ENCODE measurements at places on chromosomes 1 and 21.

DNA sequence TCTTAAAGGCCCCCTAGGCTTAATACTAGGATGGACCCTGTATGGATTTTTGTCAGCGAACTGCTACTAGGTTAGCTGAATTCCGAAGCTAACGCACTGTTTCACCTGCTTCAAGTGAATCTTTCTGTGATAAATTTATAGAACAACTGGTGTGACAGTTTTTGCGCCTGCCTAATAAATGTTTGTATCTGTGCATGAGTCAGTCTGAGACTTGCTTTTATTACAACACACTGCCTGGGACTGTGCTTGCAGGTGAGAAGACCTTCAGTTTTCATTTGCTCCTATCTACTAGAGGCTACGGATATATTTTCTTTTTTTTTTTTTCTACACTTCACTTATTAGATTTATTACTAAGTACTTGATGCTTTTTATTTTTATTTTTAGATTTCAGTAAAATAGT, 420.9 kb downstream of the SMYD3 start:
- DNase-seq: no peak

- no peak for DNase-seq
These were observed 5.3 kb upstream of the GSTM4 start for GRCh38 chr1:109650609-109651008.

- DNase-seq: no peak
These were observed 34.9 kb downstream of the SEC16B start for GRCh38 chr1:177934927-177935326.

- DNase-seq: no peak
These were observed 6.6 kb upstream of the PRCC start for GRCh38 chr1:156760796-156761104.

- no peak for DNase-seq
These were observed 8.5 kb downstream of the WNT2B start for GRCh38 chr1:112517231-112517630.

DNA sequence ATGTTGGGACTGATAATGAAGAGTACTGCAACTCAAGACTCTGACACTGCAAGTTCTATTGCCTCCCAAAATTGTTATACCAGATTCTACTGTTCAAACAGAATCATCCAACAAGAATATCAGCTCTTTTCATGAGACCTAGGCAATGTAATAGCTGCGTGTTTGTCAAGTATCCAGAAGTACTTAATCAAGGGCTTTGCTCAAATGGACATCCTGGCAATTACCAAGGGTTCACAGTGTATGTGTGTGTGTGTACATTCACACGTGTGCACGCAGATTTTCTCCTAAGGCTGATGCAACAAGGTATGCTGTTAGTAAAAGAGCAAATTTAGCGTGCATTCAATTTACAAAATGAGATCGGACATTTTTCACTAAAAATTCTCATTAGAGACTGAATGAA, 174.6 kb downstream of the GABPA start:
- no peak for DNase-seq

DNA sequence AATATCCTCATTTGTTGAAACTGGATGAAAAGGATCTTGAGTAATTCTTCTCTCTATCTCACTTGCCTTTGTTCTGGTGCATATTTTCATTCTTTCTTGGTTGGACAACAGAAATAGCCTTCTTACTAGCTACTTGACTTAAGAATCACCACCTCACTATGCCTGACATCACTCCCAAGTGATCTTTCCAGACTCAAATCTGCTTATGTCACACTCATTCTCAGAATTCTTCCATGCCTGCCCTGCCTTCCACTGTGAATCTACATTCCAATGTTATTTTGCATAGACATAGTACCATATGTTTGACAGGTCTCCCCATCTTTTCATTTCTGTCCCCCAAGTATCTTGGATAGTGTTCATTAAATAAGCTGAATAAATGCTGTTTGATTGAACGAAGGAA, 78.5 kb upstream of the DPYD start:
- no peak for DNase-seq

GRCh38 chr21:39681257-39681656, 63.7 kb upstream of the IGSF5 start:
- DNase-seq: no peak

GRCh38 chr1:226433341-226433720, 25.4 kb upstream of the PARP1 start:
- no peak for DNase-seq

DNA sequence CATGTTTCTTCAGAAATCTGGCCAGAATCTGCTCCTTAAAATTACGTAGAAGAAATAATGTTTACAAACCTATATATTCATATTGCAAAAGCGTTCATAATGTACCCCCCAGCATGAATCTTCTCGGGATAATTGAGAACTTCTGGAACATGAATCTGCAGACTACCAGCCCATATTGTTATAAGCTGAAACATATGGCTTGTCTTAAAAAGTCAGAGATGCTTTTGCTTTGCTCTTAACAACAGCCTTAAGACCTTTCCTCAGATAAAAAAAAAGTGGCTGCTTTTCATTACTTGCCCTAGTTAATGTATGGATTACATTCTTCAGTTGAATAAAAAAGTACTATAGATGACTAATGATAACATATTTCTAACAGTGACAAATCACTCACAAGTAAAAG, 15.0 kb upstream of the ZZZ3 start:
- DNase-seq: no peak

DNA sequence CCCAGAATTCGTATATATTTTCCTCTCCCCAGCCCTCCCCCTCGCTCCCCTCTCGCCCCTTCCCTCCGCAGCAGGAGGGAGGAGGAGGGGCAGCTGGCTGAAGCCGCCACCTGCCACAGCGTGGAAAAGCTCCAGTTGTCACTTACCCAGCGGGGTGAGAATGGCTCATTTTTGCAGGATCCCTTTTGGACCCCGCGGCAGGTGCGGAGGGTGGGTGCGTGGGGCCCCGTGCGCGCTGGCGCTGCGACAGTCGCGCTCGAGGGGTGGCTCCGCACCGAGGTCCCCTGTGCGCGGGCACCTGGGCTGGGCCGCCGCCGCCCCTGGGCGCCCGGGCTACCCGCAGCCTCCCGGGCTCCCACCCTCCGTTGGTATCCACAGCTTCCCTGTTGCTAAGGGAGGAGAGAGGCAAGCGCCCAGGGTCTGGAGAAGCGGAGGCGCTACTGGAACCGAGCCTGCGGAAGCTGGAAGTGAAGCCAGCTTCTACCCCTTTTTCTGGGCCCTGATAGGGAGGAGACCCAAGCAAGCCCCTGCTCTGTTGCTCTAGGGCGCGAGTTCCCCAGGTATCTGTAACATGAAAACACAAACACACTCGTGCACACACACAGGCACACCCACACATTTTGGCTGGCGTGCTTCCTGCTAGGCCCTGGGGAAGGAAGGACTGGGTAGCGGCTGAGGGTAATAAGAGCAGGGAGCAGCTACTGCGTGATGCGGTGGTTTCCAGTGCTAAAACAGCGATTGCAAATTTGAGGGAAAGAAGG, at the start of gene ERICH3:
ERICH3 (minus strand) TSS at position 442 of the 761 bp plus-strand sequence; CDS start at position 169, 273 bp downstream.
- no peak for DNase-seq

GRCh38 chr1:98870959-98871903, 133.4 kb downstream of the PLPPR5 start:
- peak; percentile 50 for DNase-seq

GRCh38 chr1:91795591-91796389, 90.2 kb downstream of the TGFBR3 start:
- no peak for DNase-seq

GRCh38 chr1:205014783-205015182, 28.2 kb upstream of the CNTN2 start:
- DNase-seq: no peak

DNA sequence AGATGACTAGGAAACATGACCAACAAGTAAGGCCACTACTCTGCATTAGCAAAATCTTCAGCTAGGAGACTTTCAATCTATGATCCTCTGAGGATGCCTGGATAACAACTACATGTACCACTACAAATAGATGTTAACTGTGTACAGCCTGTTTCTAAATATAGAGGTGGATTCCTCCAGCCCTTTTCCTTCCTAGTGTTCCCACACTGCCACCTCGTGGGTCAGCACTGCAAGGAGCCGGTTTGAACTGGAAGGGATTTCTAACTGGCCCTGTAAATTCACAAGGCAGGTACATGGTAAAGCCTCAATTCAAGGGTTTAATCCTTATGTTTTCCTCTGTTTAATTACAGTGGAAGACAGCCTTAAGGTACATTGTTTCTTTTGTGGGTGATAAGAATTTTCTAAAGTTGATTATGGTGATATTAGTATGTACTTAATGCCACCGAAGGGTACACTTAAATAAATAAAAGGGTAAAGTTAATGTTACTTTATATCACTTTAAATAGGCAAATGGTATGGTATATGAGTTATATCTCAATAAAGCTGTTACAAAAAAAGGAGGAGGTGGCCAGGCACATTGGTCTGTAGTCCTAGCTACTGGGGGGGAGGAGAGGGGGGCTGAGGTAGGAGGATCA, 14.4 kb downstream of the SMYD3 start:
- DNase-seq: peak; percentile 60

DNA sequence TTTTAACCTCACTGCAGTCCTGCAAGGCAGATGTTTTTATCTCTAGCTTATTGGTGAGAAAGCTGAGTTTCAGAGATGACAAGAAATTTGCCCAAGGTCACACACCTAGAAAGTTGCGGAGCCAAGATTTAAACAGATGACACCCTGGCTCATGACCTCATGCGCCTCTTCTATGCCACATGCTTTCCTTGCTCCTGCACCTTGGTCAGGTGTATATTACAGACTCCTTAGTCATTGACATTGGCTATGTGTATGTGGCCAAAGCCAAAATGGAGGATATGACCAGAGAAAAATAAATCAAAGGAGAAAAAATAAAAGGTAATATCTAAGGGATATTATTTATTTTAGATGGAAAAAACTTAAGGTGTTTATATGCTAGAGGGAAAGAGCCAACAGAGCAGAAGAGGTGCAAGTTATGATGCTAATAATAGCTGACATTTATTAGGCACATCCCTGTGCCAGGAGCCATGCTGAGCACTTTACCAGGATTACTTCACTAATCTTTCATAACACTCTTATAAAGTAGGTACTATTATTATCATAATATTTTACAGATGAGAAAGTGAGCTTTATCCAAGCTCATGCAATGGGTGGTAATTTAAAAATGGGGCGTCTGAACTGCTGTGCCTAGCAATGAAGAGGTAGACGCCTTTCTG, 13.8 kb upstream of the MYOC start:
- DNase-seq: no peak

- DNase-seq: no peak
These were observed 173.2 kb downstream of the SMYD3 start for GRCh38 chr1:246333855-246334254.

DNA sequence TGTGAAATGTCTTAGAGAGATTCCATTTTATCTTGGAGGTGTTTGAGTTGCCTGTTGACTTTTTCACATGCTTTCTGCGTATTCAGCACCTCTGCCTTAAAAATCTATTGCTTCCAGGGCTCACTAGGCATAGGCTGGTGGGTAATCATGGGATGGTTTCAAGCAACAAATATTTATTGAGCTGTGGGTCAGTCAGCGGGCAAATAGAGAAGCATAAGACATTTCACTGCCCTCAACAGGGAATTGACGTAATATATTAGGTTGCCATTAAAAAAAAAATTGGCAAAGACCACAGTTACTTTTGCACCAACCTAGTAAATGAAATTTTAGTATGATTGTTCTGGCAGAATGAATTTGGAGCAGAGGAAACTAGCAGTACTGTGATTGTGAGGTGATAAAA, 44.3 kb upstream of the NBL1 start:
- DNase-seq: no peak

GRCh38 chr1:199009447-199009846, 370.6 kb downstream of the PTPRC start:
- peak; percentile 57 for DNase-seq

- peak; percentile 64 for DNase-seq
These were observed 3.1 kb downstream of the EVA1B start for GRCh38 chr1:36320291-36320761.

DNA sequence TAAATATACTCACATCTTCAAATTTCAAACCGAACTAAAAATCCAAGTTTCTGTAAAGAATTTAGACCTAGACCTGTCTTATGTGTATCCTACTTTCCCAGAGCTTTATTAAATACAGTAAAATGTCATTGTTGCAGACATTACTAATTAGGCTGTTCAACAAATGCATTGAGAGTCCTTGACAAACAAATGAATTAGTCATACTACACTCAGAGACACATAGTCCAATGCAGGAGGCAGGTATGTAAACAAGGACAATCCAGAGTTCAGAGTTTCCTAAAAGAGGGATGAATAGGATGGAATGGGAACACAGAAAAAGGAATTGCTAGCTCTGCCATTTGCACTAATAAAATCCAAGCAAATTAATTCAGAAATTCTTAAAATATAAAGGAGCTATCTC, 1.6 kb upstream of the EGLN1 start:
- no peak for DNase-seq

- DNase-seq: no peak
These were observed 7.0 kb upstream of the STMN1 start for GRCh38 chr1:25913206-25913605.

- no peak for DNase-seq
These were observed 6.1 kb downstream of the OSBPL9 start for GRCh38 chr1:51623025-51623424.

DNA sequence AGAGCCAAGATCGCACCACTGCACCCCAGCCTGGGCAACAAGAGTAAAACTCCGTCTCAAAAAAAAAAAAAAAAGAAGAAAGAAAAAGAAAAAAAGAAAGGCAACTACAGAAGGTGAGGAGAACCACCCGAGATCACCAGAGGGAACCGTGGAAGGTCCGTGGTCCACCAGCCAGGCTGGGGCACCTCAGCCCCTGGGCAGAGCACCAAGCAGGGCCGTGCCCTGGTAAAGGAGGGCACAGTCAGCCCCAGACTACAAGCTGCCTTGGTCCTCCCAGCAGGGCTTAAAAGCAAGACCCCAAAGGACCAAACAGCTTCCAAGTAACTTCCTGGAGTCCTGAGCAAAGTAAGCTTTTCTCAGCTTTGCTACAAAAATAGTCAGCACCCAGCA, 8.8 kb upstream of the SAMD11 start:
- DNase-seq: no peak

DNA sequence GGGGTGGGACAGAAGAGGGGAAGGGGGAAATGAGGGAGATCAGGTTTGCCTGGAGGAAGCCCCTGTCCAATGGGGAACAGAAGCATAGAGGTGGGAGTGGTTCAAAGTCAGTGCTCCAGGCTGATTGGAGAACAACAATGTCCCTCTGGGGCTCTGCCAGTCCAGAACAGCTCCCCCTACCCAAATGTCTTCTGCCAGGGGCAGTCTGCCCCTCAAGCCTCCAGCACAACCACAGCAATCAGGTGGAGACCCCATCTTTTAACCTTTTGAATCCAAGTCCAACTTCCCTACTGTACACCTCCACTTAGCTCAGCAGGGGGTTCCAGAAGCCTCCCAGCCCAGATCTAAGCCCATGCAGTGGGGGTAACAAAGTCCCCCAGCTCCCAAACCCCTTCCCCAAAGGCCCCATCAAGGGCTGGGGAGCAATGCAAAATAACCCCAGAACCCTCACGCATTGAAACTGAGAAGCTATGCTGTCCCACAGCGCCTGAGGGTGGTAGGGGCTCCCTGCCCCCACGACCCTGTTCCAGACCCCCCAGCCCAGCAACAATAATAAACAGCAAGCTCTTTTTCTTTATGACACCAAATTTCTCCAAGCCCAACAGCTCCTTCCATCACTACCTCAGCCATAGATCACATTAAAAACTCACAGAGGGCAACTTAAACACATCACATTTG, 3.3 kb downstream of the AHDC1 start:
- DNase-seq: peak; percentile 70

- no peak for DNase-seq
These were observed 10.0 kb downstream of the FAAP20 start for GRCh38 chr1:2184531-2184930.
